NCI-H2081 treated with DMSO at 0.1 percent for 48 hours (cell line): ENCODE measurements at places on chromosomes 16 and 17.

GRCh38 chr17:75295201-75296158 lies 6.2 kb upstream of the SLC25A19 start:
- DNase-seq = no peak

DNA sequence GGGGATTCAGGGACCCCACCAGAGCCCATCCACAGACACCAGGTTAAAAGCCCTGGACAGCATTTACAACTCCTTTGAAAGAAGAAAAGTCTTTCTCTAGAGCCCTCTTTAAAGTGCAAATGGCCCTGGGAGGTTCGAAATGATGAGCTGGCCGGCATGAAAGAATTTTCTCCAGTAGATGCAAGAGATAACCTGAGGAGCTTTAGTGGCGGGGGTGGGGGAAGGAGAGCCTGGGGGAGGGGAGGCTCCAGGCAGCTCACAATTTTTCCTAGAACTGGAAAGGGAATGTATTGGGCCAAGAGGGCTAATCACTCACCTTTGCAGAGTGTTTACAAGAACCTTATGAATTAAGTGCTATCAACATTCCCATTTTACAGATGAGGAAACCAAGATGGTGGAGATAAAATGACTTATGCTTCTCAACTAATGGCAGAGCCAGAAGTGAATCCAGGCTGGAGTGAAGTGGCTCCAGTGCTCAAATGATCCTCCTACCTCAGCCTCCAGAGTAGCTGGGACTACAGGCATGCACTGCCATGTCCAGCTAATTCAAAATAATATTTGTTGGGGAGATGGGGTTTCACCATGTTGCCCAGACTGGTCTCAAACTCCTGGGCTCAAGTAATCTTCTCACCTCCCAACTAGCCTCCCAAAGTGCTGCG lies 4.2 kb upstream of the CDH1 start:
- no peak for DNase-seq

DNA sequence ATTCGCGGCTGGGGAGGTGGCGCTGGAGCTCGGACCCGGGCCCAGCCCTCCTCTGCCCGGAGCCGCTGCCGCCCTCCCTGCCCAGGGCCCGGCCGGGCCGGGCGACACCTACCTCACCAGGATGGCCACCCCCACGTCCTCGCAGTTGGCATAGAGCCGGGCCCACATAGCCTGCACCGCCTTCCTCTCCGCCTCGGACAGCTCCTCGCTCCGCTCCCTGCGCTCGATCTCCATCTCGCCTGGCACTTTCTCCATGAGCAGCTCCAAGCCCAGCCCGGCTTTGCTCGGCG lies 276 bp downstream of the CYGB start:
- no peak for DNase-seq

GRCh38 chr17:82216301-82217119 lies 3.9 kb upstream of the CCDC57 start:
- no peak for DNase-seq

GRCh38 chr17:50634224-50634914 lies at the start of gene ABCC3:
TSS of gene ABCC3 (plus strand) at chr17:50634881. CDS start at chr17:50634937, 56 bp downstream.
- no peak for DNase-seq

DNA sequence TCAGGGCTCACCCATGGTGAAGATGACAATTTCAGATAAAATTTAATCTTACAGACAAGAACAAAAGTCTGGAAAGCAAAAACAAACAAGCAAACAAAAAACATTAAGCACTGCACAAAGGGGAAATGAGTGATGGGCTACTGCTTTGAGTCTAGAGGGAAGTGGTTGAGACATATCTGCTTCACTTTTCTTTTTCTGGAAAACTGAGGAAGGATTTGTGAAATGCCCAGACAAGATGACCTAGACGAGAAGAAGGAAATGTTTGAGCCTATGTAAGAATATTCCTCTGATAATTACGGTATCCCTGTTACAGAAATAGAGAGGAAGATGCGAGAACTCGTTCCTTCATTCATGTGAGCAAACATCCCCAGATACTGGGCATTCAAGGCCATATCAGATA lies 11.5 kb upstream of the HYDIN start:
- no peak for DNase-seq

GRCh38 chr17:78289802-78290363 lies 58.5 kb downstream of the TMEM235 start:
- DNase-seq = peak; percentile 56

GRCh38 chr17:74431568-74432423 lies at the start of gene GPRC5C:
TSS of gene GPRC5C (plus strand) at chr17:74432088. CDS start at chr17:74439777, 7,689 bp downstream.
- no peak for DNase-seq

DNA sequence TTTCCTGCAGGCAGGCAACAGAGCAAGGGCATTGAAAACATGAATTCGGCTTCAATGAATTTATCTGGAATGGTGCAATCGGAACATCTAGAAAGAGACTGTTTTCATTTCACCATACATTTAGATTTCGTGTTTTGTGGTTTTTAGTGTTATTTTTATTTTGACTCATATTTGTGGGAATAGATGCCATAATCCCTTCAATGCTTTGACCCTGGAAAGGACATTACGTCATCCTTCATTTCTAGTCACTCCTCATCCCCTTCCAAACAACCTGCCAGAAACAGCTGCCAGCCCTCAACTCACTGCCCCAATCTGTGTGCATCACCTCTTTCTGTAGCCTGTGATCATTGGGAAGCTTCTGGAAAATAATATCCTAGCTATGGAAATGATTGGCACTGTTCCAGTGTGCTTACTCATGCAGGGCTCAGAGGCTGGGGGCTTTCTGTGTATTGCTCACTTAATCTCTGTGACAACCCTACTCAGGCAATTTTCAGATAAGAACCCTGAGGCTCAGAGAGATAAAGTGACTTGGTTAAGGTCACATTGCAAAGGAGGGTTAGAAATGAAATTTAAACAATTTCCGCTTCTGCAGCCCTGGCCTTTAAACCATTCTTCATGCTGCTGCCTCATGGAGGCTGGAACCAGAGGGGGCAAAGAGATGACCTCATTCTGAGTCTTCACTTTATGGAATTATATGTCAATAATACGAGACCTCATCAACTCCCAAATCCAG lies 9.5 kb upstream of the KSR1 start:
- no peak for DNase-seq

- no peak for DNase-seq
Observed at GRCh38 chr17:1542316-1542715, 20.3 kb downstream of the PITPNA start.

- no peak for DNase-seq
Observed at GRCh38 chr17:74212209-74212912, 1.0 kb upstream of the TTYH2 start.

DNA sequence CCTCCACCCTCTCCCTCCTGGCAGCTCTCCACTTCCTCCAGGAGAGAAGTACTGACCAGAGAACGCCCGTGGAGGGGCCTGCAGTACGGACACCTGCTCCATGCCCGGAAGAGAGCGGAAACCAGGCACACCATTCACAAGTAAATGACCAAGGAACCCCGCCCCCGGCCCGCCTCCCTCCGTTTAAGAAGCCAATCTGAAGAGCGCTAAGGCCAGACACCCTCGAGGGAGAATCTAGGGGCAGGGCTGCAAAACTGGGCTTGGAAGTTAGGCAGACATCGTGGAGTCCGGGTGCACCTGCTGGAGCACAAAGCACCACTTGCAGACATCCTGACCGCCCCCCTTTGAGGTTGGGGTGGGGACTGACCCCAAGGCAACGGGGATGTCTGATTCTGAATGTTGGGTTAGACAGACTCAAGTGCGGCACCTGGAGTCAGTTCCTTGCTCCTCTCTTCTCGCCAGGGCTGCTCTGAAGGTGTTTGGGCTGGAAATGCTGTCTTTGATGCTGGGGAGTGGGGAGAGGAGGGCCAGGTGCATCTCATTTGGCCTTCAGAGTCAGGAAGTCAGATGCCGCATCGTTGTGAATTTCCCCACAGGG lies 964 bp upstream of the FAAP100 start:
- DNase-seq = peak; percentile 77

GRCh38 chr16:62816971-62817519 lies 780.8 kb upstream of the CDH8 start:
- no peak for DNase-seq

GRCh38 chr16:64925166-64925565 lies 196.7 kb downstream of the CDH11 start:
- no peak for DNase-seq

DNA sequence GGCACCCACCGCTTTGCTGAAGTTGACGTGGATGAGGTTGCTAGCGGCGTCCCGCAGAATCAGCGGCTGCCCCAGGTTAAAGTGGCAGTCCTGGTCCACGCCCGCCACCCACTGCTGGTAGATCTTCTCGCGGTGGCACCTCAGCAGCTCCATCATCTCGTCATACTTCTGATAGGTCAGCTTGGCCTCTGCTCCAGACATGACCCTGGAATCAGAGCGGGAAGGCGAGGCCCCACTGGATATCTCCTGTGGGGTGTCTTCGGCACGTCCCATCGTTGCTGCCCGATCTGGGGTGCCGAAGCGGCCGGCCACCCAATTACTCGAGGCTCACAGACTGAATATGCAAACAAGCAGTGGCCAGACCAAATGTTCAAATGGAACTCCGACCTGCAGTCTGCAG lies 16.5 kb downstream of the DNAH17 start:
- DNase-seq = no peak

- DNase-seq = no peak
Observed at GRCh38 chr16:75697571-75697970, 3.7 kb downstream of the DUXB start.

GRCh38 chr17:38746849-38747462 lies 1.2 kb downstream of the PCGF2 start:
- DNase-seq = no peak

- no peak for DNase-seq
Observed at GRCh38 chr16:80046261-80046660, 445.7 kb upstream of the MAF start.

DNA sequence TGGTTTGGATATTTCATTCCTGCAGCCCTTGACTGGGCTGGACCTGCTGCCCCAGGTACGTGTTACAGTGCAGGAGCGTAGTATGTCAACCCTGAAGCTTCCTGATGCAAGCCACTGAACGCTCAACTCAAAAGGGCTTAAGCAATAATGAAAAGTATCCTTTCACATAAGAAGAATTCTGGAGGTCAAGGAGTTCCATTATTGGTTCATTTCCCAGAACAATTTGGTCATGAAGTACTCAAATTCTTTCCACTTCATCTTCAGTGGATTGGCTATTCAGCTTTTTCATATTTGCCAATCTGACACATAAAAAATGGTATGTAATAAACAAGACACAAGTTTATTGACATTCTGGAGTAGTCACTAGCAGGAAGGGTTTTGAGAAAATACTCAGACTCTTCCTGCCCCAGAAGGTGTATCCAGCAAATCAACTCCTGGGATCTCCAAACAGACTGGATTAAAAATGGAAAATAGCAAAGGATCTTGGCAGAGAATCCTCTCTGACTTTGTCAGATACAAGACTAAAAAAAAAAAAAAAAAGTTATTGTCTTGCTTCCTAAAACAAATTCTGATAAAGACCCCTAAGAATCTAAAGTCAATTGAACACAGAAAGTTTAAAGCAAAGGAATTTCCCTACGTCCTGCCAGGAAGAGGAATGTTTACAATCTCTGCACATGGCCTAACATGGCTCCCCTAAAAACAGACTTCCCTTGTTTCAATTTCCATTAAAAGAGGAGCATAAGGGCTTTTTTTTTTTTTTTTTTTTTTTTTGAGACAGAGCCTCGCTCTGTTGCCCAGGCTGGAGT lies 37.5 kb upstream of the WSB1 start:
- DNase-seq = no peak

- no peak for DNase-seq
Observed at GRCh38 chr16:85557971-85558657, 55.0 kb upstream of the GSE1 start.

GRCh38 chr16:20874088-20874581 lies 26.0 kb downstream of the DCUN1D3 start:
- DNase-seq = no peak

DNA sequence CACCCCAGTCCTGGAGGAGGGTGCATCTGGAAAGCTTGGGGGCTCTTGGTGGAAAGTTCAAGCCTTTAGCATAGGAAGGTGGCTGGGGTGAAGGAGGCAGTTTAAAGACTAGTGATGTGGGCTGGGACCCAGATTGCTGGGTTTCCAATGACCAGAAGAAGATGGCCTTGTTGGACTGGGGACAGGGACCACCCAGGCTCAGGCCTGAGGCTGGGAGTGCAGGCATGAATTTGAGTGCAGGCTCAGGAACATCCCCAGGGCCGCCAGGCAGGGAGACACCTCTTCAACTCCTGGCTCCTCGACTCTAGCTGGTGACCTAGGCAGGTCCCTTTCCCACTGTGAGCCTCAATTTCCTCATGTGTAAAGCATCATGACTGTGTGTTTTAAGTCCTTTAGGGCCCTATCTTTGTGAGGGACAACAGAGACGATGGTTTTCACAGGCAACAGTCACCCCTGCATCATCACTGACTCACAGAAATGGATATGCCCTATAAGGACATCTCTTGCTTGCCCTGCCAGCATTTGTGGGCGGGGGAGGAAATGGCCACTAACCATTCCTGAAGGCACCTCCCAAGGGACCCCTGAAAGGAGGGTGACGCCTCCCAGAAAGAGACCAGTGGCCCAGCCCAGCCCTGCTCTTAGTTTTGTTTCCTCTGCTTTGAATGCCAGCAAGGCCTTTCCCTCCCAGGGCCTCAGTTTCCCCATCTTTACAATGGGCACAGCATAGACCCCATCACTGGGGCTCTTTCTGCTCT lies 11.1 kb downstream of the NLRC5 start:
- DNase-seq = no peak

- DNase-seq = no peak
Observed at GRCh38 chr16:17294856-17295255, 175.9 kb downstream of the XYLT1 start.

DNA sequence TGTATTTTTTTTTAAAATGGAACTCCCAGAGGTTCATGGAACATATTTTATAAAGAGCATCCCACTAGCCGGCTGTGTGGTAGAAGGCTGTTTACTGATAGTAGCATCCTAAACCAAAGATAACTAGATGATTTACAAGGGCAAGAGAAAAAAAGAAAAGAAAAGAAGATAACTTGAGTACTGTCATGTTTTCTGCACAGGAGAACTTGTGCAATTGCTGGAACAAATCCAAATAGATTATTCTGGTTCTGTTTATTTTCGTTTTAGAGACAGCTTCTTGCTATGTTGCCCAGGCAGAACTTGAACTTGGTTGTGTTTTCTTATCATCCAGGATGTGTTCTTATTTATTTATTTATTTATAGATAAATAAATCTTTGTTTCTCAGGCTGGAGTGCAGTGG lies 20.9 kb upstream of the PPM1D start:
- DNase-seq = no peak

DNA sequence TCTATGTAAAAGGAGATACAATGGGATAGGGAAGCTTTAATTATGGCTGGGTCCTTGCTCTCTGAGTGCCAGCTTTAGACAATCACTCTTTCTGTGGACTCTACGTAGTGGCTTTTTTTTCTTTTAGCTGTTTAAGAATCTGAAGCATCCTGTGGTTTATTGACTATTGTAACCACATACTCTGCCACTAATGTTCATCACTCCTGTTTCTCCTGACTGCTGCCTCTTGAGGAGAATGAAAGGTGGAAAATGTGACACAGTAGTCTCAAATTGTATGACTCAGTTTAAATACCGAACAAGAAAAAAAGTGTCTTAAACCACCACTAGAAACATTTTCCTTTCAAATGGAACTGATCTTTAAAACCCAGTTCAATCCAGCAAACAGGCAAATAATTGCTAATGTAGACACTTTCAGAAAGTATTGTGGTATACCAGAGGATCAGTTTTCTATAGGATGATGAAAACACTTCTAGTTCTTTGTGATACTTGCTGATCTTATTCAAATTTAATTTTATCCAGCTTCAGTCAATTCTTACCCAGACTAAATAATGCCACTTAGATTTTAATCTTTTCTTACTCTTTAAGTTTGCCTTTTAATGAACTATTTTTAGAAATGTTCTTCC lies 302.7 kb upstream of the PMFBP1 start:
- no peak for DNase-seq

- no peak for DNase-seq
Observed at GRCh38 chr17:39757931-39758873, 20.5 kb downstream of the GRB7 start.
